ENCODE measurements at places on chromosomes 5 and 9.
A peak's percentile ranks its signal among the peaks of the same experiment; 100 is the strongest.

- DNase-seq, result no peak
These were observed 5.9 kb downstream of the MED22 start for GRCh38 chr9:133342069-133342406.

- no peak for DNase-seq
These were observed 98.3 kb downstream of the UGCG start for GRCh38 chr9:111994831-111995458.

DNA sequence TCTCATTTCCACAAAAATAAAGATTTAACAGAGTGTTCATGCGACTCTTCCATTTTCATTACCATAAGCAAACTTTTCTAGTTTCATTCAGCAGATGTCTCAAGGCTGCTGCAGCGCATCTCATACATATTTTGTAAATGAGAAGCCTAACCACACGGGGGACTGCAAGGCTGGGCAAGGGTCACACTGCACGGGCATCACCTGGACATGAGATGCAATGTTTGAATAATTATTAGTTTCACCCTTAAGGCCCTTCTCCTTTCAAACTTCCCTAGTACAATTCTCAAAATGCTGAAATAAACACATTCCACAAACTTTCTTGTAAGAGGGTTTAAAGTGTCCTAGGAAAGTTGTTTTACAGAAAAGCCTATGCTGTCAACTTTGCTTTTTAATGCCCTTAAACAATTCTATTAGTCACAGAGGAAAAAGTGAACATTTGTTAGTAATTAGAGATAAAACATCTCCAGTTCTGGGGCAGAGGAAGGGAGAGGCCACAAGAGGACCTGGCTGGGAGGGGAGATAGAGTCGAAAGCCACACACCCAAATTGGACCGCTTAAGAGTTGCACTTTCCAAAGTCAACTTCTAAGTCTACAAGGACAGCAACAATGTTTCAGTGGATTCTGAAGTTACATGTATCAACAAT lies 1.3 kb downstream of the DENND1A start:
- DNase-seq, result no peak

GRCh38 chr9:98804083-98804482 lies 3.4 kb upstream of the GALNT12 start:
- DNase-seq, result no peak

DNA sequence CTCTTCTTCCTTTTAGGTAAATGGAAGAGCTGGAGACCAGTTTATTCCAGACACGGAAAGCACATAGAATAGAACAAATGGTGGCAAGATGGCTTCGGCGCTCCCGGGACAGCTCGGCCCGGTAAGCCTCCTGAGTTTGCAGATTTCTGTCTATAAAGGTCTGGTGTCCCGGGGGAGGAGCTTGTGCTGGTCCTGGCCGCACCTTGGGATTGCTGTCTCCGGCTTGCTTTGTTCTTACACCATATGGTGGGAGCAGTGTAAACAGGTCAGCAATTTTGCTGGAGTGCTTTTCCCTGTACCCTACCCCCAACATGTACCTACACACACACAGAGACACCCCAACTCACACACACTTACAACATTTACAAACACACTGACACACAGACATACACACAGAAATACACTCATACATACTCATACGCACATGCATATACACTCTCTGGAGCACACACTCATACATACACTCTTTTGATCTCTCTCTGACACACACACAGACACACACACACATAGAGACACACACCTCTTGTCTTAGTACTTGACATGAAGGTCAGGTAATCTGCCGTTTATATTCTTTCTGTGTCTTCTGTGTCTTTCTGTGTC lies 42.0 kb downstream of the FRMPD1 start:
- no peak for DNase-seq

- no peak for DNase-seq
These were observed 62.9 kb downstream of the SLC28A3 start for GRCh38 chr9:84277646-84278045.

DNA sequence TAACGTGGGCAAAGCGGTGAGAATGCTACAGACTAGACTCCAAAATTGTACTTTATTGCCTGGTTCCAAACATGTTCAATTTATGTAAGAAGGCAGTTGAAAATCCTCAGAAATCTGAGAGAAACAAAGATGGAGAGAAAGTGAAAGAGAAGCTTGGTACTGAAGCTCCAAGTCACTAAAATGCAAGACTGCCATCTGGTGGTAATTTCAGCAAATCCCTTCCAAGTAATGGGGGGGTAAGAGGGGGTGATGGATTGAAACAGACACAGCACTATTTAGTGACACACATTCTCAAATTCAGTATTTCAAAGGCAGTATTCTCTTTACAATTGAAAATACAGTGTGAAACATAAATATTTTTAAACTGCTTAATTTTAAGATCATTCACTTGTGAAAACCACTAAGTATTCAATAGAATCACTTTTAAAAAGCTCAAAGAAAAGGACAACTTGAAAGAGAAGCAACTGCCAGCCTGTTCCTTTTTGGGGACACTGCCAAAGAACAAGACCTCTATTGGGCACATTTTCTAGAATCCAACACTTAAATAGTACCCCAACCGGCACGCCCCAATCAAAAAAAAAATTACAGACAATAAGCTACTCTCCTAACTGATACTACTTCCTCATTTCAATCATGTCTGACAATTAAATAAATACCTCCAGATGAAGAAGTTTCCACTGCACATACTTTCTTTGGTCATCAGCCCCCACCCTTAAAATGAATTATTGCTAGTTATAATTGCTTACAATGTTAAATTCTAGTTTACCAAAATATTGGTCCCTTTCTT lies 131.5 kb downstream of the AGTPBP1 start:
- DNase-seq, result peak; percentile 42

GRCh38 chr5:173228639-173229381 lies 6.2 kb downstream of the NKX2-5 start:
- DNase-seq, result no peak

DNA sequence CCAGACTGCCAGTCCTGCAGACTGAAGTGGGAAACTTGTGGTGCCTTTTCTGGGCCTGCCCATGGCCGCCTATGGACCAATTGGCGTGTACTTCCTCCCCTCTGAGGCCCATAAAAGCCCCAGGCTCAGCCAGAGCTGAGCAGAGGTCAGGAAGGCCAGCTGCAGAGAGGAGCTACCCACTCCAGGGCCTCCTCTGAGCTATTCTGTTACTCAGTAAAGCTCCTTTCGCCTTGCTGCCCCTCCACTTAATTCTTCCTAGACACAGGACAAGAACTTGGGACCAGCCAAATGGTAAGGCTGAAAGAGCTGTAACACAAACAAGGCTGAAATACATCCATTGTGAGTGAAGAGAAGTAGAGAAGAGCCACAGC lies 106.4 kb downstream of the C9orf50 start:
- DNase-seq, result no peak

- DNase-seq, result no peak
These were observed 158.3 kb downstream of the FAM174A start for GRCh38 chr5:100693481-100693880.

DNA sequence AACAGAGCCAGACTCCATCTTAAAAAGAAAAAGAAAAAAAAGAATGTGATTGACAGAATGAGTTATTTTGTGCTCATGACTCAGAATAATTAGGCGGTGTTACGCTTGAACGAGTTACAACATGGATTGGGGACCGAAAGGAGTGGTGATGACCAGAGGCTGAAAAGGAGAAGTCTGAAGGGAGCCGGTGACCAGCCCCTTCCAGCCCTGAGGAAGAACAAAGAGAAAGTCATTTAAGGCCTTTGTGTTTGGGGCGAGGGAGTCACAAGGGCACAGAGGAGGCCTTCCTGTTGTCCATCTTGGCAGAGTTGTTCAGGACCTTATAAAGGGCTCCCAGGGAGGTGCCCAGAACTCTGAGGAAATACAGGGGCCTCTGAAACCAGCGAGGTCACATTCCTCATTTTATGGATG lies 131.6 kb downstream of the GOLPH3 start:
- no peak for DNase-seq
